ENCODE measurements at places on chromosomes 12 and 14.

GRCh38 chr14:36756226-36756625, 94.6 kb downstream of the PAX9 start:
- no peak for DNase-seq

- DNase-seq: no peak
Measured at GRCh38 chr14:65179918-65180724, 77.8 kb upstream of the MAX start.

- DNase-seq: no peak
Measured at GRCh38 chr12:105805730-105806399, 332.9 kb downstream of the NUAK1 start.

- DNase-seq: no peak
Measured at GRCh38 chr12:73951956-73952703, 585.5 kb upstream of the ATXN7L3B start.

- no peak for DNase-seq
Measured at GRCh38 chr12:42716491-42716891, 126.9 kb upstream of the PRICKLE1 start.

DNA sequence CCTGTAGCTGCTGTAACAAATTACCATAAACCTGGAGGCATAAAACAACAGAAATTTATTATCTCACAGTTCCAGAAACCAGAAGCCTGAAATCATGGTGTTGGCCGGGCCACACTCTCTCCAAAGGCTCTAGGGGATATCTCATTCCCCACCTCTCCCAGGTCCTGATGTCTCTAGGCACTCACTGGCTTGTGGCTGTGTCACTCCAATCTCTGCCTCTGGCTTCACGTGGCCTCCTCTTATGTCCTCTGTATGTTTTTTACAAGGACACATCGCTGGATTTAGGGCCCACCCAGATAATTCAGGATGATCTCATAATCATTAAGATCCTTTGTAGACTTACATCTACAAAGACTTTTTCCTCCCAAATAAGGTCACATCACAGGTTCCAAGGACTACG, 8.0 kb downstream of the GALNT4 start:
- DNase-seq: no peak

DNA sequence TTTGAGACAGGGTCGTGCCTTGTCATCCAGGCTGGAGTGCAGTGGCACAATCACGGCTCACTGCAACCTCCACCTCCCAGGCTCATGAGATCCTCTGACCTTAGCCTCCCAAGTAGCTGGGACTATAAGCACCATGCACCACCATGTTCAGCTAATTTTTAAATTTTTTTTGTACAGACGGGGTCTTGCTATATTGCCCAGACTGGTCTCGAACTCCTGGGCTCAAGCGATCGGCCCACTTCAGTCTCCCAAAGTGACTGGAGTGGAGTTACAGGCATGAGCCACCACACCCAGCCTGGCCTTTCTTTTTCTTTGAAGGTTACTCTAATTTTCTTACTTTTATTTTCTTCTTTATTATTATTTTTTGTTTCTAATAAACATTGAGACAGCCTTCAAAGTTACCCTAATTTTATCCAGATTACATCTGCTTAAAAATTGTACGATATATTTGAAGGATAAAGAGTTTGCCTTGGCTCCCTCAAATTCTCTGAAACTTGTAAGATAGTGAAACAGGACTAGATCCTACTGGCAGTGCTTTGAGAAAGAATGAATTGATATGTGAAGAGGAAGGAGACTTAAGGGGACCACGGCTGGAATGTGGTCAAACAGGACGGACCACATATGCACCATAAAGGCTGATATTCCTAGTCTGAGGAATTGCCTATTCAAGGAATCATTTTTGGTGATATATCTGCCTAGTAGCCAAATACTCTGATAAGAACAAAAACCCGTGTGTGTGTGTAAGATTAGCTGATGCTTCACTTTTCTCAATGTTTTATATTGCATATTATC, 14.1 kb upstream of the SINHCAF start:
- no peak for DNase-seq

DNA sequence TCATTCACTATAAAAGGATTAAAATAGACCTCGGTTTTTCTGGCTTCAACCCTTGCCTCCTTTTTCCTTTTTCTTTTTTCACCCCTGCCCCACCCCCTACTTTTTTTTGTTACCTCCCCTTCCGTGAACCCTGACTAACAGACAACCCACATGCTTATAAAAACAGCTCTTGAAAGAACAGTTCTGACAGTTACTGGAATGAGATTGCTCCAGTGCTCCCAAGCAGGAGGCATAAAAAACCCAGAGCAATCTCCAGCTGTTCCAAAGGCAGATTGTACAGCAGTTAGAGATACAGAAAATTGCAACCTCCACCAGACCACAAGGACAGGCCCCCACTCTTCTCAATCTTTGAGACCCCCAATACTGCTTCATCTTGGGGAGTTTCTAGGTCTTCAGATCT, 29.9 kb upstream of the TMEM260 start:
- no peak for DNase-seq

DNA sequence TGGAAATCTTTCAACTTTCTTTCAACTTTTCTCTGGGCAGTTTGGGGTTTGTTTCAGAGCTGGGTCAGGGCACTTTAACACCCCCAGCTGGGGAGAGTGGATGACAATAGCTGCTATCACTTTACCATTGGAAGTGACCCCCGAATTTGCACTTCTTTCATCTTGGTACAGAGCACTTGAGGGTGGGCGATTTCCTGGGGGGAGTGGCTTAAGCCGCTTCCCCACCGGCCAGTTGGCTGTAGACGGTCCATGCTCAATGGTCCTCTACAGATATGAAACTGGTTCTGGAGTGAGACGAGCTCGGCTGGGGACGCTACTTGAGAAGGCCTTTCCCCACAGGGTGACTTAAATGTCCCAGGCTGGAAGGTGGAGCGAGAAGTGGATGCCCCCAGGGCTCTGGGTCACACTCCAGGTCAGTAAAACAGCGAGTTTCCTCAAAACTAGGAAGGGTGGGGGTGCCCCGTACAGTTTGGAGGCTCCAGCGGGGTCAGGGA, at the start of gene VRTN:
TSS of gene VRTN (plus strand) at position 231 of the 494 bp plus-strand sequence. CDS start 8,313 bp downstream, outside the sequence.
- DNase-seq: no peak

DNA sequence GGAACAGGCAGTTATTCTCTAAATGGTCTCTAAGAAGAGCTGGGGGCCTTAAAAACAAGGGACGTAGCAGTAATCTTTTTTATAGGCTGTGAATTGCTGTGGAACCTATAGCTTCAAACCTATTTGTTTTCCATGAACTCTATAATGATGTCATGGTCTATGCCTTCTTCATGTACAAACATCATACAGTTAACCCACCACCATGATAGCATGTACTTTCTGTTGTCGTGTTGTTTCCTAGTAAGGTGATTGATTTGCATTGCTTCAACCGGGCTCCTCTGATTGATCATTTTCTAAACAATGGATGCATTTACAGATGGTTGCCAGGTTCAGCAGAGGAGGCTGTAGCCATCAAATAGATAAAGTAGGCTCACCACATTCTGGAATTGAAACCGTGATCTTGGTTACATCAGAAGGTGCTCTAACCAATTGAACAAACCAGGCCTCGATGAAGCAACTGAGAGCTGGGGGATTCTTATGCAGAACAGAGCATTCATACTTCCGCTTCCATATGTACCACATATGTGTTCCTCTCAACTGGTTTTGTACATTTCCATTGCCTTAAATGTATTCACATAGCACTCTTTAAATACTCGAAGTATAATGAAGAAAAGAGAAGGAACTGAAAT, 25.6 kb upstream of the PCNX1 start:
- DNase-seq: no peak

DNA sequence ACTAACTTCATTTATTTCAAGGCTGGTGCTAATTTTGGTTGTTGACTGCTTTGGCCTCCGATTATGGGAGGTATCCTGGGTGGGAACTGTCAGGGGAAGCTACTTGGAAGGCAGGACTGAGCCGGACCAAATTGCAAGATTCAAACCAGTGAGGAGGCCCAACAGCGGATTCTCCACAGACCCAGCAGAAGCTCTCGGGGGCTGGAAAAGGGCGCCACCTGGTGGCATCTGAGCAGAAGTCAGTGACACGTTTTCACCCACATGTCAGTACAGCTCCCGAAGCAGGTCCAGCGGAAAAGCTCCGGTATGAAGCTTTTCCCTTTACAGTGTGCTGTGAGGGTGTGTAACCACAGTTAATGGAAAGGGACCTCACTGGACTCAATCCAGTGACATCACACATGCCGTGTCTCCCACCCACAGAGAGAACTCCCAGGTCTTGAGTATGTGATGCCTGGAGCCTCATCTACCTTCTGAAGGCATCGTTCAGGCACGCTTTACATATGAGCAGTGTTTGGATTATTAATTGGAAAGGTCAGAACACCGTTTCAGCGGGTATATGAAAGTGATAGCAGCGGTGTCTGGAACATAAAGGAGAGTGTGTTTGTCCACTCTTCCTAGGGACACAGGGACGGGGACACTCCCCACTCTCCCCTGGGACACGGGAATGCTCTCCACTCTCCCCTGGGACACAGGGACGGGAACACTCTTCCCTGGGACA, 3.6 kb upstream of the P2RX2 start:
- peak; percentile 44 for DNase-seq

DNA sequence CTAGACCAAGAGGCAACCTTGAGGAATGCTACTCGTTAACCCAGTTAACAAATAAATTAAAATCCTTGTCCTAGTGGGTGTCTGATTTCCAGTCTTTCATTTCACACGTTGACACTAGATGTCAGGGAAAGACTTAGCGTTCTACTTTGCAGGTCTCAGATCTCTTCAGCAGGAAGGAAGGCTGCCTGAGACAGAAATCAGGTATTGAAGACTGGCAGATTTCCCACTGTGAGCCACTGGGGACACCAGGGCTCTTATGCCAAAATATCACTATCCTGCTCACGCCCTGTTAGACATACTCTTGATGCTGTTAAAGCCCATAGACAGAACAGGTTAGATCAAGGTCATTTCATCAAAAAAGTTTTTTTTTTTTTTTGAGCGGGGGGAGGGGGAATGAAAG, 33.0 kb downstream of the EMP1 start:
- no peak for DNase-seq

DNA sequence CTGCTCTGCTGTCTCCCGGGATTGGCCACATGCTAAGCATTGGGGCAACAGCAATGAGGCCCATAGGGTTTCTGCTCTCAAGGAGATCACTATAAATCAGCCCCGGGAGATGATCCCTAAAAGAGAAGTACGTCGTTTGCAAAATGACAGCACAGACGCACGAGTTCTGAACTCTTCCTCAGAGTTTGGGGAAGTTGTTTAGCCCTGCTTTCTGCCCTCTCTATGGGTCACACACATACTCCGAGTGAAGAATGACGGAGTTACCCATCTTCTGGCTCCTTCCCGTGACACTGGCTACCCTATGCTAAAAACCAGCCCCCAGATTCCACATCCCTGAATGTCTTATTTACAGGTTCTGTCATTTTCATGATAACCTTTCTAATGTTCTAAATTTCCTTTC, 258.0 kb upstream of the PLEKHG7 start:
- no peak for DNase-seq

DNA sequence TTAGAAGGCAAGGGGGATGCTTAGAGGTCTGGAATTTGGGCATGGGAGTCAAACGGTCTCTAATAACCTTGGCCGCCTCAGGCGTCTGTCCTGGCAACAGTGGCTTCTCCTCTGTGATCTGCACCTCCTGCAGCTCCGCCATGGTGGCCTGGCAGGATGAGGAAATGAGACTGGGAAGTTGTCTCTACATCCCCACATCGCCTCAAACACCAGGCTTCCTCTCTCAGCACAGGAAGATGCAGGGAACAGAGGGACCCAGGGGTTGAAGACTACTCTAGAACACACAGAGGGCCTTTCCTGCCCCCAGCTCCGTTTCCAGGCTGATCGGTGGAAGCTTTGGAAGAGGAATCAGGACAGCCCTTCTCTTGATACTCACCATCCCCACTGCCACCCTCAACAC, 1.7 kb downstream of the NDRG2 start:
- no peak for DNase-seq

DNA sequence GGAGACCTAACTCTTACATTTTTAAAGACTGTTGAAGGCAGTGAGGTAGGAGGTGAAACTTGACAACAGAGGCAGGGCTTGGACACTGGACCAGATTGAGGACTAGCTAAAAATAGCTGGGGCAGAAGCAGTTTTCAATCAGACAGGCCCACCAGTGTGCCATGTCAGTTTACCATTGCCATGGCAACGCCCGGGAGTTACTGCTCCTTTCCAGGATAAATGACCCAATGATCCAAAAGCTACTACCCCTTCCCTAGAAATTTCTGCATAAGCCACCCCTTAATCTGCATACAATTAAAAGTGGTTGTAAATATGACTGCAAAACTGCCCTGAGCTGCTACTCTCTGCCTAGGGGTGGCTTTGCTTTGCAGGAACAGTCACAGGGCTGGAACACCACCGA, 53.2 kb upstream of the PKP2 start:
- DNase-seq: no peak

- no peak for DNase-seq
Measured at GRCh38 chr12:120214626-120215356, 13.9 kb upstream of the RPLP0 start.

DNA sequence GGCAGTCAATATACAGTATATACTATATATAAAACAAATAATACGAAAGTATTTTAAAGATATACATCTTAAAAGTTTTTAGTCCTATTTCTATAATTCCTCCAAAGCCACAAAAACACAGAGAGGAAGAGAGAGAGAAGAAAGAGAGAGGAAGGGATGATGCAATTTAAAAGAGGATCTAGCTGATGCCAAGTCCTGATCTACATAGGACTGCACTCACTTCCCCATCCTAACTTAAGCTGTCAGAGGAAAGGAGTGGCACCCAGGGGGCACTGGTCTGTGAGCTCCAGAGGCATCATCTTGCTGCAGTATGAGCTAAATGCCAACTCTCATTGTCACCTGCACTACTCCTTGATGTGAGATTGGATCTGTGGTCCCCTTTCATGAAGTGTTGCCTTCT, 95.8 kb downstream of the C12orf42 start:
- DNase-seq: no peak

- DNase-seq: no peak
Measured at GRCh38 chr14:93207468-93208308, 632 bp downstream of the UBR7 start.

- no peak for DNase-seq
Measured at GRCh38 chr14:25110106-25110505, 60.2 kb upstream of the STXBP6 start.

DNA sequence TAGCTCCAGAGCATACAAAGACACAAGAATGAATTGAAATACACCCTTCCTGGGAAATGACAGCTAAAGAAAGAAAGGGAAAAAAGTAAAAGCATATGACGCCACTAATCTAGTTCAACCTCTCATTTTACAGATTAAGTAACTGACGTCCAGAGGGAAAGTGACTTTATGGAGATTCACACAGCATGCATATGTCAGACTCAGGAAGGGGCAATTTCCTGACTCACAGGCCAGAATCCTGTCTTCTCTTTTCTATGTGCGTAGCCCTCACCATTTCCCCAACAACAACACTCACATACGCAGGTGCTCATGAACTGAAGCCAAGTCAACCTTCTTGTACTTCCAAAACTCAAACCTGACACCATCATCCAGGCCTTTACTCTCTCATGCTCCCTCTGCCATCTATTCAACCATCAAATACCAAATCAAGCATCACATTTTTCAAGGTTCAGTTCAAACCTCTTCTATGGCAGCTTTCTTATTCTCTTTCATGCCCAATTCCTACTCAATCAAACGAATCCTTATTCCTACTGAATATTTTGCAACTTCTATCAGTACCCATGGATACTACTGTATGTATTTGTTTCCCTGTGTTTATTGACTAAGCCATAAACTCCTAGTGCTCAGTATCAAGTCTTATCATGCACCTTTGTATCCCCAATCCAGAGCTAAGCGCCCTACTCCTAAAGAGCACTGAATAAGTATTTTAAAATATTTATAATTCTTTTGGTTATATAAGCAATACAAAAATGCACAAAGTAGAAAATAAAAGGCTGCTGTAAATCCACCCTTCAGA, 52.8 kb downstream of the STXBP6 start:
- DNase-seq: no peak

- DNase-seq: no peak
Measured at GRCh38 chr14:102590667-102591099, 1.8 kb upstream of the RCOR1 start.
